Activated naive CD8-positive, alpha-beta T cell treated with anti-CD3 and anti-CD28 coated beads, Interleukin-2, amount 10 ng/mL, durations not matched to agents 7 days and 5 days (primary cell): ENCODE measurements at places on chromosomes 7 and 10.

DNA sequence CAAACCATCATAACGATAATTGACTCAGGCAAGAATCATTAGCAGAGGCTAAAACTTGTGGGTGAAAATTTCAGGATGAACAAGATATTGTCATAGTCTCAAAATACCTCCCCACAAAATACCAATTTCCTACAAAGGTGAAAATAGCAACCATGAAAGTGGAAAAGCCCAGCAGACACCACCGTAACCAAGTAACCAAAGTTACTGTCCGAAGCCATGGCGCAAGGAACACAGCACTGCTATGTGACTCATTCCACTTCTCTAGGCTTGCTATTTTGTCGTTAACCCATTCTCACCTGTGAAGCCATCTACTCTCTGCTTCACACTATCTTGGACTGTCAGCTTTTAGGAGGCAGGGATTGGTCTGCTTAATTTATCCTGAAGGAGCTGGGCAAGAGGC lies 113.8 kb upstream of the CACUL1 start:
- DNase-seq, result no peak

DNA sequence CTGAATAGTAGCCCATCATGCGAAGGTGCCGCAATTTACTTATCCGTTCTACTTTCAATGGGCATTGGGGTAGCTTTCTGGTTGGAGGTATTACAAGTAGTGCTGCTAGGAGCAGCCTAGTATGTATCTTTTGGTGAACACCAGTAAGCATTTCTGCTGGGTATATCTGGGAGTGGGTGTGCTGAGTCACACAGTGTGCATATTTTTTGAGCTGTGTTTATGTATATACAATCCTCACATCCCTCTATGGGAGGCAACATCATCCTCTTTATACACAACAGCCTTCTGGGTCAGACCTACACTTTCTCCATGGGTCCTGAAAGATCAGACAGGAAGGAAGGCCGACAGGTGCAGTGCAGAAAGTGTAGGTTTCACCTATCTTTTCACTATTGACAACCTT lies 36.3 kb downstream of the PYROXD2 start:
- DNase-seq, result no peak

- DNase-seq, result no peak
Observed at GRCh38 chr7:115032715-115033703, 111.1 kb downstream of the MDFIC start.

GRCh38 chr7:121447243-121447910 lies 51.3 kb upstream of the FAM3C start:
- no peak for DNase-seq

DNA sequence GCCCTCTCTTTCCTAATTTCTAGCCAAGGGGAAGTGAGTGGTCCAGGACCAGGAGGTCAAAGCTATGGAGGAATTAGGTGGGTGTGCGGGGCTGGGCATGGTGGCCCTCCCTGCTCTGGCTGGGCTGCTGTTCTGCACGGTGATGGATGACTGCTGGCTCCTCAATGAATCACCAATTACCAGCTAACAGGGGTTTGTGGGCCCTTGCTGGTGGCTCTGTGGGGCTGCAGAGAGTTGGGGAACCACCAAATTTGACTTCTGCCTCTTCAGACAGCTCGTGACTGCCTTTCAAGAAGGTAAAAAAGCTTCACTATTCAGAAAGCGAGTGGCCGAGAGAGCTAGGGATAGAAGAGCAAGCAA lies 35.0 kb upstream of the HABP2 start:
- no peak for DNase-seq

GRCh38 chr10:101829561-101830315 lies 11.5 kb upstream of the OGA start:
- DNase-seq, result peak; percentile 72

- peak; percentile 71 for DNase-seq
Observed at GRCh38 chr10:26448706-26449435, 10.7 kb downstream of the APBB1IP start.

- no peak for DNase-seq
Observed at GRCh38 chr10:123323884-123324283, 169.7 kb downstream of the BUB3 start.

DNA sequence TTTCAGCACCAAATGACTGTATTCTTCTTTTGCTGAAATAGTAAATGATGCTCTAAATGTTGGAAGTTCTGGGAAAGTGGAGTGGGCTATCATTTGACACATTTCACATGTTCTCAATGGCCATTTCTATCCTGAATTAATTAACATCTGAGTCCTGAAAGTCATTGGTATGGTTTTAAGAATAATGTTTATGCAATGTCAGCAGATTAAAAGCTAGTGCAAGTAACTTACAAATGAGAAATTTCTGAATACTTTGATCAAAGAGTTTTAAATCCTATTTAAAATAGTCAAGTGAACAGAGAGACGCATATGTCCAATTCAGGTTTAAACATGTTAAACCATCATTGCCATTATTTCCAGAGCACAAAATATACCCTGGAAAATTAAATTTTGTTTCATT lies 508.1 kb downstream of the PHTF2 start:
- DNase-seq, result no peak

GRCh38 chr10:4748491-4749270 lies 77.3 kb upstream of the AKR1E2 start:
- no peak for DNase-seq

DNA sequence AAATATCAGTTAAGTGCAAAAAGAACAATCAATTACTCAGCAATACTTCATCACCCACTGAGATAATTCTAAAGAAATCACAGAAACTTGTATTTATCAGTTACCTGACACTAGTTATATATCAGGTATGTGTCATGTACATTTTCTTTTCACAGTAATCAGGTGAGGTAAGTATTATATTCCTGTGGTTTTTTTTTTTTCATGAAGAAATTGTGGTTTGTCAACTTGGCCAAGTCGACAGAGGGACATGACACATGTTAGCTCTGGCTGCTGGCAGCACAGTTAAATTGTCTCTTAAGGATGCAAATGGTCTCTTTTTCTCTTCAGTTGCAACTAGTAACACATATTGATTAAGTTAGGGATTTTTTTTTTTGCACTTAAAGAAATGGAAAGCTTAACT lies 13.7 kb upstream of the GPR141 start:
- DNase-seq, result no peak

DNA sequence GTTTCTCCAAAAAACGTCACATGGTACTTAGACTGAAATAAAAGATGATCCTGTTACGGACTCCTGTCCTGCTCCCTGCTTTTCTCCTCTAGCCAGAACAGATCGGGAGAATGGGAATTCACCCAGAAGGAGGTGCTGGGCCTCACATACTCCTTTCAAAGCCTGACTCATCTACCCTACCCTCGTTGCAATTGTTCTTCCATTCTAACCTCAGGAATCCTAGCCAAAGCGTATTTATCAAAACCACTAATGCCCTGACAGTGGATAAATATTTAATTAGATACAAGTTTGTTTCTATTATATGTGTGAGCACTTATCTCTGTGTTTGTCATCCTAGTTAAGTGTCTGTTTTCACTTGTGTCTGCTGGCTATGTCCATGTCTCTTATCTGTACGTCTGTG lies 21.7 kb downstream of the ZCWPW1 start:
- no peak for DNase-seq

DNA sequence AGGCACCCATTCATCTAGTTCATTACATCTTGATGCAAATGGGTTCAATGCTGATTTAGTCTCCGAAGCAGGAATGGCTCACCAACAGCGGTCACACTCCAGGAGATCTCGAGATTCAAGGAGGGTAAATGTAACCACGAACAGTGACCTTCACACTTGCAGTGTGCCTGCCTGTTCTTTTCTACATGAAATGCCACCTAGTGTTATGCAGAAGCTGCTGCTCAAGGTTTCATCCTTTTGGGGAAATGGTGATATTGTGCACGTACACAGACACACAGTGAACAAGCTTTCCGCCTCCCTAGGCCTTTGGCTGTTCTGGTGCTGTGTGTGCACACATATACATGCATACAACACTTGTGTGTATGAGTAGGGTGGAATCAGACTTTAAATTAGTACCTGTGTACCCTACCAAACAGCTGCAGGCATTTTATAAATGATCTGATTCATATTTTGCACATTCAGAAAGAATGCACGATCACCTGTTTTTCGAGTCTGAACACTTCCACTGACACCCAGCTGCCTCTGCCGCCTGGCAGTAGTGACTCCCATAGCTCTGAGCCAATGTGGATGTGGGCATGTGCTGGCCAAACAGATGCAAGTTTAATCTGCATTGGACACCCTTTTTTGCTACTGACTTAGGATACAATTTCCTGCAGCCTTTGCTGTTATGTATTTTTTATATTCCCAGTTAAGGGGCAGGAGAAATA lies 100.5 kb downstream of the TACC2 start:
- DNase-seq, result no peak

DNA sequence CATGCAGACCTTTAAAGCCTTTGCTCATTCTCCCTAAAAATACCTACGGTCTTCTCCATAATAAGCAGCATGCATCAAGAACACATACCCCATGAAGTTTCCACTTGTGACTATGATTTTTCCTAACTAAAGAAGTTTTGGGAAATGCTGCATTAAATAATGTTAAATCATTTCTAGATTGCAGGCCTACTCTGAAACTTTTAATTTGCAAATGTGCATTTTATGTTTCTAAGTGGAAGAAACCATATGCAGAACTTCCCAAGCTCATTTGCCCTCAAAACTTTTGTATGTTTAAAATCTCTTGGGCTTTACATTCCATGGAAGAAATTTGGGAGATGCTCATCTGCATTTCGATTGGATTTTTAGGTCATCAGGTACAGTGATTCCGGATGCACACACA lies 63.6 kb downstream of the ITGB8 start:
- DNase-seq, result no peak

GRCh38 chr10:58362027-58362789 lies 23.0 kb upstream of the TFAM start:
- no peak for DNase-seq

DNA sequence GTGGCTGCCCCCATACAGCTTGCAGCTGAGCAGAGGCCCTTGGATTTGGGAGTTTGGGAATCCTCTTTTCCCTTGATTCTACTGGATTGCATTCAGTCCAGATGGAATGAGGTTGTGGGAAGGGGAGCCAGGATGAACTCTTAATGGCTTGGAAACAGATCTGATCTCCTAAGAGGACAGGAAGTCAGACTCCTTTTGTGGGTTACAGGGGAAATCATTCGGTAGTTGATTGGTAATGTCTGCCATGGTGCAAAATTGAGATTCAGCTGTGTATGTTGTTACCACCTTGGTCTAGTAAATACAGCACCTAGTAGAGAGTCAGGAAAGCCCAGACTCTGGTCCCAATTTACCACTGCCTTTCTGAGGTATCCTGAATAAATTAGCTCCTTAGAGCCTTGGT lies 144.2 kb upstream of the TNRC18 start:
- no peak for DNase-seq

DNA sequence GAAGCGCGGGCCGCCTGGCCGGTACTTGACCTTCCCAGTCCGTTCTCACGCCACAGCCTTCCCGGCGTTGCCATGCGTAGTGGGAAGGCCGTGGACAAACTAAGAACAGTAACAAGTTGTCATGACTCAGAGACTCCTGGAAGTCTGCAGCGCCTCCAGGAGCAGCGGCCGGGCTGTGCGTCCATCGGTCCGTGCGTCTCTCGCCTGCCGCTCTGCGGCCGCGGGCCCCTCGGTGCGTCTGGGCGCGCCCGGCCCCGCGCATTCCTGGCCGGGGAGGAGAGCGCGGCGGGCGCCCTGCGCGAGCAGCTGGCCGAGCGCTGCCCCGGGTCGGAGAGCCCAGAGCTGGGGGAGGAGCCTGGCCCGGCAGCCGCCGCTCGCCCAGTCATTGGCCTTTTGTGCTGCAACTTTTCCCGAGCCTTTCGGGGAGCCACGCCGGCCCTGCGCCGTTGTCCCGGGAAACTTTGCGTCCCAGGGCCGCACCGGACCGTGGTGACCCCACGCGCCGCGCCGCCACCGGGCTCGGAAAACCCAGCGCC lies 123.7 kb downstream of the TACC2 start:
- no peak for DNase-seq

GRCh38 chr7:53070883-53071282 lies 35.5 kb downstream of the POM121L12 start:
- DNase-seq, result no peak

DNA sequence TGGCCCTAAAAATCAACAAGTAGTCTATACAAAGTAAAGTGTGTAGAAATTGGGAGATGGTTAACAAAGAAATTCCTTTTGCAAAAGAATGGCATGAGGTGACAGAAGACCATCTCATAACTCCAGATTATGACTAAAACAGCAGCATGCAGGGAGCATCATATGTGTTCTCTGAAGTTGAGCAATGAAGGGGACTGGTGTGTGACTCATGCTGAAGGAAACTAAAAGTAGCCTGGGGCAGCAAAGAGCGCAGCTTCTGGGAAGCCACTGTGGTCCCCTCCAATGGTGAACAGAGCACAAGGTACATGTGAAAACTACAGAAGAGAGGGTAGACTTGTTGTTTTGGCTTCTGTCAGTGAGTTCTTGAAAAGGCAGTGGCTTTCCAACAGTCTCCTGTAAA lies 133.4 kb downstream of the MACC1 start:
- no peak for DNase-seq

DNA sequence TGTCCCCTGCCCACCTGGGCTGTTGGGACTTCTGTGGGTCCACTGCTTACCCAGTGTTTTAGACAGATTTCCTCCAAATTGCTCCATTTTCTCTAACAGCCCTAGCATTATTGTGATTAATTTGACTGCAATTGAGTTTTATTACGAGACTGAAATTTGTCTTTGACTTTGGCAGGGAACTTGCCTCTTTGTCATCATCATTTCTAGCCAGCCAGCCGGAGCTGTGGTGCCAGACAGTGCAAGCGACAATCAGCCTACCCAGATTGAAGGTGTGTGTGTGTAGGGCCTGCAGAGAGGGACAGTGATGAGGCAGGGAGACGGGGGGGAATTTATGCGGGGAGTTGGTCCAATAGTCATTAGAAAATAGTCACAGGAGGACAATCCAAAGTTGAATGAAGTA lies 743.0 kb downstream of the NRG3 start:
- no peak for DNase-seq

DNA sequence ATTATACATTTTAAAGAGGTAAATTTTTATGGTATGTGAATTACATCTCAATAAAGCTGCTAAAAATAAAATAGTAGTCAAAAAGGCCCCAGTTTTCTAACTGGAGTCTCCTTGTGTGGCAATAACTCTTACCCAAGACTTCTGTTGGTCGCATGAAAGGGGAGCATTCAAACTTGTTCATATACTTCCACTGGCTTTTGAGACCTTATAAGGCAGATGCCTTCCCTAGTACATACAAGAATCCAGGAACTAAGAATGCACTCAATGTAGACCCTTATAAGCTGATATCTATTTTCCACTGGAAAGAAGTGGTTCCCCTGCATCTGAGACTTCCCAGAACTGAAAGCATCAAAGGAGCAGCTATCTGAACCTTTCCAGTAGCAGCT lies 13.0 kb downstream of the BCAP29 start:
- no peak for DNase-seq

DNA sequence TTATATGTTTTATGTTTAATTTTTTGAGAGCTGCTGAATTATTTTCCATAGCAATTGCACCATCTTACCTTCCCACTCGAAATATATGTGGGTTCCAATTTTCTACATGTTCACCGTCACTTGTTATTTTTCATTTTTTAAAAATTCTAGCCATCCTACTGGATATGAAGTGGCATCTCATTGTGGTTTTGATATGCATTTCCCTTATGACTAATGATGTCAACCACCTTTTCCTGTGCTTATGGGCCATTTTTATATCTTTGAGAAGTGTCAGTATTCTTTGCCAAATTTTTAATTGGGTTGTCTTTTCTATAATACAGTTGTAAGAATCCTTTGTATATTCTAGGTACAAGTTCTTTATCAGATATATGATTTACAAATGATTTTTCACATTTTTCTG lies 27.8 kb downstream of the NHLRC2 start:
- DNase-seq, result no peak

- no peak for DNase-seq
Observed at GRCh38 chr7:43508461-43508860, 74.4 kb upstream of the STK17A start.
